ENCODE measurements at places on chromosomes 3 and 15.

- DNase-seq = no peak
These were observed 42.0 kb downstream of the GALNT15 start for GRCh38 chr3:16216373-16216935.

DNA sequence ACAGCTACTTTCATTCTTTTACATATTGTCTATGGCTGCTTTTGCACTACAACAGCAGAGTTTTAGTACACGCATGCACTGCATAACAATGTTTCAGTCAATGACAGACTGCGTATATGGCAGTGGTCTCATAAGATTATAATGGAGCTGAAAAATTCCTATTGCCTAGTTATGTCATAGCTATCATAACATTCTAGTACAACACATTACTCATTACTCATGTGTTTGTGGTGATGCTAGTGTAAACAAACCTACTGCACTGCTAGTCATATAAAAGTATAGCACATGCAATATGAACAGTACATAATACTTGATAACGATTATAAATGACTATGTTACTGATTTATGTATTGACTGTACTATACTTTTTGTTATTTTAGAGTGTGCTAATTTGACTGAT, 47.9 kb downstream of the QTRT2 start:
- no peak for DNase-seq

GRCh38 chr15:66774001-66774814, 72.2 kb downstream of the SMAD6 start:
- peak; percentile 74 for DNase-seq

DNA sequence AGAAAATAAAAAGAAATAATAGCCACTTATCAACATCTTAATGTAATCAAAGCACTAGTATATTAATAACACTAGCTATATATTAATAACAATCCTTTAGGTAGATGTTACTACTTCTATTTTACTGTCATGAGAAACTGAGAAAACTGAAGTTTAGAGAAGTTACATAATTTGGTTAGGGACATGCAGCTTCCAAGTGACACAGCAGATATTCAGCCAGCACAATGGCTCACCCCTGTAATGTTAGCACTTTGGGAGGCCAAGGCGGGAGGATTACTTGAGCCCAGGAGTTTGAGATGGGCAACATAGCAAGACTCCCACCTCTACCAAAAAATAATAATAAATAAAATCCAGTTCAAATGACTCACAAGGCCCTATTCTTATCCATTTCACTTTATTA, 1.9 kb upstream of the UBR1 start:
- no peak for DNase-seq

DNA sequence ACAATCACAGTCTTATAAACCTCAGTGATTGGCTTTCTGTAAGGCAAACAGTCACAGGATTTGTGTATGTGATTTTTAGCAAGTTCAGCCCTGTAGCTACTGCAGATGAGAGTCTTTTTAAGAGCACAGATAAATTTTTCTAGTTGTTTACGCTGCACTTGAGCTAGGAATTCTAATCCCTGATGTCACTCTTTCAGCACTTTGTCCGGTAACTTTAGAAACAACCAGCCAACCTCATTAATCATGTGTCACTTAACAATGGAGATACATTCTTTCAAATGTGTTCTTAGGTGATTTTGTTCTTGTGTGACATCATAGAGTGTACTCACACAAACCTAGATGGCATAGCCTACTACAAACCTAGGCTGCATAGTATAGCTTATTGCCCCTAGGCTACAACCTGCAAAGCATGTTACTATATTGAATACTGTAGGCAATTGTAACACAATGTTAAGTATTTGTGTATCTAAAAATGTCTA, 36.8 kb upstream of the GOLGA6L2 start:
- DNase-seq = no peak

- peak; percentile 87 for DNase-seq
These were observed 11.5 kb upstream of the LMCD1 start for GRCh38 chr3:8490079-8490552.

GRCh38 chr3:10574101-10574620, 68.8 kb upstream of the ATP2B2 start:
- DNase-seq = no peak

GRCh38 chr3:63768386-63768785, 50.7 kb upstream of the C3orf49 start:
- DNase-seq = no peak

DNA sequence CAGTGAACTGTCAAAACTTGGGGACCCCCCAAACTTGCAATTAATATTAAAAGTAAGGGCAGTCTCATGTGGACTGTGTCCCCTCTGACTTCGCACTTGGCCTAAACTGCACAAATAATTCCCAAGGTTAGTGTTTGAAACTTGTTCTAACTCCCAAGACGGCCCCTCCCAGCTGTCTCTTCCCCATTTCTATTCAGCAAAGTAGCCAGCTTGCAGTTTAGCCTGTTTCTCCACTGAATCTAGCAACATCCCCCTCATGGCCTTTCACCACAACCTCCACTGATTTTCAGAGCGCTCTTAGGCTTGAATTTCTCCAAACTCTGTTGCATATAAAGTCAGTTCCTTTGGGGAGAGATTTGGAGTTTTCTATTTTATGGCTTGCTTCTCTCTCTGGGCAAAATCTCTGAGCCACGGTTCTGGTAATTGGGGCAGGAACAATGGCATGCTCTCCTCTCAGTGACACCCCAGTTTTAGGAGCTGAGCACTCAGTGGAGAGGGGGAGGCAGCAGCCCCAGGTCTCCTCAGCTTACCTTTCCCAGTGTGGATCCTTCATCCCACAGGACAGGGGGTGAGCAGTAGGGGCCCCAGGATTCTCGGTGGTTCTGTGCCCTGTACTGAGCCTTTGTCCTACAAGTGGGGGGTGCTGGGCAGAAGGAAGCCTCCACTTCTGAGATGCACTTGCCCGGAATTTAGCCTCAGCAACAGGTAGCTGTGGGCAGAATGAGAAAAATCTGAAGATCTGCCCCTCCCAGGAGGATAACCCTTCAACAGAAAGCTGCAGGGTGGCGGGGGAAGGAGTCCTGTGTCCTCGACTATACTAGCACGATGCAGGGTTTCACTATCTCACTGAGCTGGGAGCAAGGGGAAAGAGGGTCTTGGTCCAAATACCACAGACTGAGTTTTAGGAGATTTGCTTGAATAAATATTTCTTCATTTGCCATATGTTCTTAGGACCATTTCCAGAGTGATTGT, 39.3 kb upstream of the GATA2 start:
- DNase-seq = no peak

DNA sequence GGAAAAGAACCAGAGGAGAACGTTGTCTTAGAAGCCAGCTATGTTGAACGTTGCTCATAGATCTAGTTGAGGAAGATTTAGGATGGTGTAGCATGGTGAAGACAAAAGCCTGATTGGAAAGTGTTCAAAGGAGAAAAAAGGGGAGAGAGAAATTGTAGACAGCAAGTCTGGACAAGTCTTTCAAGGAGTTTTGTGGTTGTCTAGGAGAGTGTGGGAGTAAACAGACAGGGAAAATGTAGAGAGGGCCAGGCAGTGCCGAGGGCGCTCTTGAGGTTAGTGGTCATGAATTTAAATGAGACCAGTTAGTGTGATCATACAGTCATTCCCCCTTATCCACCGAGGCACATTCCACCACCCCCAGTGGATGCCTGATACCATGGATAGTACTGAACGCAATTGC, 167.5 kb upstream of the IL12A start:
- DNase-seq = peak; percentile 93

- no peak for DNase-seq
These were observed 602.2 kb downstream of the FOXP1 start for GRCh38 chr3:70981231-70981880.

- DNase-seq = peak; percentile 35
These were observed at the start of gene RAB6B for GRCh38 chr3:133895208-133896001. Gene RAB6B, minus strand, starts transcription at chr3:133895882. Its CDS starts 416 bp downstream, at chr3:133895466.

DNA sequence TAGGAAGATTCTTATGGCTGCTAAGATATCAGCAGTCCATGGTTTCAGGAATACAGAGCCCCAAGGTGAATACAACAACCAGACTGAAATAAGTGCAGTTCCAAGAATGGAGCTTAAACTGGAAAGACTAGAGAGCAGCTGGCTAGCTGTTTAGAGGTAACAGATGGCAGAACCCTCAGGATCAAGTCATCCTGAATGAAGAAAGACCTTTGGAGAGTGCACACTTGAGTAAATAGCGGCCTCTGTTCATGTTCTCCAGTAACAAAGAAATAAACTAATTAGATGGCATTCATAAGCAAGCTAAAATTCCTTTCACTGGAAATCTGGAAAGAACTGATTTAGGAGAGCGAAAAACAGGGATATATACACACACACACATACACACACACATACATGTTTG, 968.4 kb downstream of the FHIT start:
- DNase-seq = no peak

GRCh38 chr3:197533927-197534725, 21.6 kb downstream of the BDH1 start:
- DNase-seq = no peak

- DNase-seq = no peak
These were observed 15.1 kb downstream of the XXYLT1 start for GRCh38 chr3:195255571-195256501.

GRCh38 chr3:171121801-171122200, 95.3 kb upstream of the SLC2A2 start:
- peak; percentile 19 for DNase-seq

DNA sequence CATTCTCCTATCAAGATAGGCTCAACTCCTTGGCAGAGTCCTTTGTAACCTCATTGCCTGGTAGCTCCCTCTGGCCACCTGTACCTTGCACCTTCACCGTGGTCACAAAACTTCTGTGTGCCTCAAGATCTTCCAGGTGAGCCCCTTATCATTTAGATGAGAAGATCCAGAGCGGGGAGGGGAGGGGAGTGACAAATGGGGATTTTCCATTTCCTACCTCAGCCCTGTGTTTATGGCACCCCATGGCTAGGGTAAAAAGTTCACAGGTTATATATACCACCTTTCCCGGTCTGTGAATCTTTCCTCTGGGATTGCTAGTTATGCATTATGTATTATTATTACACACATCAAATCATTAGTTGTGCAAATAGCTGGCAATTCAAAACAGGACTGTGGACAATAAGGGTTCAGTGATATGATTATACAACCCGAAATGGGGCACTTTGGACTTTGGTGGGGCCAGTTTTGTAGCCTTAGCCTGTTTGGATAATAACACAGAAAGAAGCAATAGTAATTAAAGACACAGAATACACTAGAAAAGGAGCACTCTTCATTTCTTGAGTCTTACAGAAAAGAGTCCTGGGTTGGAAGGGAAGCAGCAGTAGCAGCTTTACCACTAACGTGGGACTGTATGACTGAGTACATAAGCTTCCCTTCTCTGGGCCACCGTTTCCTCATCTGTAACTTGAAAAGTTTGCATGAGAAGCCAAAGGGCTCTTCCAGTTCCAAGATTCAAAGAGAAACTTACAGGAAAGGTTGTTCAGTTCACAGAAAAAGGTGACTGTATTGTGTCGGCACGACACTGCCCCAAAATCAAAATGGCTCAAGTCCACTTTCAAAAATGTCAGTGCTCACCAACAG, 7.1 kb downstream of the TLE3 start:
- DNase-seq = no peak

GRCh38 chr3:71488882-71489281, 94.6 kb downstream of the FOXP1 start:
- DNase-seq = no peak

GRCh38 chr3:8629151-8630021, 15.2 kb downstream of the SSUH2 start:
- peak; percentile 98 for DNase-seq

DNA sequence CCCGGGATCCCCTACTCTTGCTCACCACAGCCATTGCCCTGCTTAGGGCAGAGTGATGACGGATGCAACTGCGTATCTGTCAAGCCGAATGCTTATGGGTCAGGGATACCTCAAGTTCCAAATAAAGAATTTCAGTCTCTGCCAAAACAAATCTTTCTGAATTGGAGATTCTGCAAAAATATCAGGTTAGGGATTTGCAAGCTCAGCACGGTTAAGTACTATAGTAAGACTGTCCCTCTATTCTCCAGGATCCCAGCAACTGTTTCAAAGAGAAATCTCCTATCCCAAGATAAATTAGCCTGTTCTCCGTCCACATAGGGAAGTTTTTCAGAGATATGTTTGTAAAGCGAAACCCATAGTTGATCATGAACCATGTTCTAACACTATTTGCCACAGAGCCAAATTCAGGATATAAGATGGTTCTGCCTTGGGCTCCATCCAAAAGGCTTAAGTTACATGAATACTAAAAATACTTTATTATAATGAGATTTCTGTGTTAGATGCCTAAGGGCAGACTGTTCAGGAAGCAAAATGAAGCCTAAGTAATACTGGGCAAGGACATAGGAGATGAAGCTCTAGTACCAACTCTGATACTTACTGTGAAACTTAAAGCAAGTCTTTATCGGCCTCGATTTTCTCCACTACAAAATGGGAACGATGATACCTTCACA, 100.1 kb upstream of the LPP start:
- DNase-seq = peak; percentile 54

- no peak for DNase-seq
These were observed 217.0 kb upstream of the LRIG1 start for GRCh38 chr3:66717806-66718205.

DNA sequence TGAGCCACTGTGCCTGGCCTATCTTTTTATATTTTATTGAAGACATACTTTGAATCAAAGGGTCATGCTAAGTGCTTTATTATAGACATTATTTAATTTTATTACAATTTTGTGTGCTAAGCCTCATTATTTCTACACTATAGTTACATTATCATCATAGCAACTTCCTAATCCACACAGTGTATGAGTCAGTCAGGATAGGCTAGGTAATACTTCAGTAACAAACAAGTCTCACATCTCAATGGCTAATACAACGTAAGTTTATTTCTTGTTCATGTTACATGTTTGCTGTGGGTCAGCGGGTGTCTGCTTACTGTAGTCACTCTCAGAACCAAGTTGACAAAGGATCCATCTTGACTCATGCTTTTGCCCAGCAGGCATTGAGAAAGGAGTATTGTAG, 292.6 kb upstream of the TGFBR2 start:
- DNase-seq = no peak

DNA sequence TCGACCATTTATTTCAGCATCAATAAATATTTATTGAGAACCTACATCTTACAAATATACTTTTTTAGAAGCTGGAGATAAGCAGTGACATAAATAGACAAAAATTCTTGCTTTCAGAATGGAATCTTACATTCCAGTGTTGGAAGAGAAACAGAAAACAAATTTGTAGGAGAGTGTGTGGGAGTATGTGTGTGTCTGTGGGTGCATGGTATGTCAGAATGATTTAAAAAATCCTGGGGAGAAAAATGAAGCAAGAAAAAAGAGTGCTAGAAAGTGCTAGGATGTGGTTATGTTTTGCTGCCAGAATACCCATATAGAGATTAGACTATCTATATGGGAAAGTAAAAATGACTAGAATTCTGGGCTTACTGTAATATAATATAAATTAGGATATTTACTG, 561.7 kb upstream of the SGO1 start:
- peak; percentile 4 for DNase-seq

DNA sequence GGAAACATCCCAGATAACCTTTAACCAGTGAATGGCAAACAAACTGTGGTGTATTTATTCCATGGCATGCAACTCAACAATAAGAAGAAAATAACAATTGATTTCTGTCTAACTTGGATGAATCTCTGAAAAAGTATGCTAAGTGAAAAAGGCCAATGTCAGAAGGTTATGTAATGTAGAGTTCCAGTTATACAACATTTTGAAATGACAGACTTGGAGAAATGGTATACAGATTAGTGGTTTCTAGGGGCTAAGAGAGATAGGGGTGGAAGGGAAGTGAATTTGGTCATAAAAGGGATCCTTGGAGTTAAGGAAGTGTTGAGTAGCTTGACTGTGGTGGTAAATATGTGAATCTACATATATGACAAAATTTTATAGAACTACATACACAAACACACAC, 269.4 kb upstream of the SUCLG2 start:
- no peak for DNase-seq

- DNase-seq = no peak
These were observed 49.1 kb upstream of the KLF13 start for GRCh38 chr15:31277335-31278060.

- no peak for DNase-seq
These were observed 281.4 kb downstream of the BCHE start for GRCh38 chr3:165555785-165556184.
